ENCODE measurements at places on chromosomes 3 and 15.

DNA sequence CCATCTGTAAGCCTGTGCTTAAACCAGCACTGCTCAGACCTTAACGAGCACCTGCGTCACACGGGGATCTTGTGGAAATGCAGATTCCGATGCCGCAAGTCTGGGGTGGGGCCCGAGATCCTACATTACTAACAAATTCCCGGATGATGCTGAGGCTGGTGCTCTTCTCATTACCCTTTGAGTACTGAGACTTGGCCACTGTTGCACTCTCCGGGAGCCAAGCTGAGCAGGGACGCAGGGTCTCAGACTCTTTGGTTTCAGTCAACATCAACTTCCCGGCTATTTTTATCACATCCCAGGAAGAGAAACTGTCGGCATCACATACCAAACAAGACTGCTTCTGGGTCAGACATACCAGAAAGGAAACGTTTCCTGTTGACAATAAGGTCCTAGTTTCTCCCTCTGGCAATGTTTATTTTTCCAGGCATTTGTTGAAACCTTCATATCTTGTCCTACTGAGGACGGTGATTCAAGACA, 276.6 kb downstream of the SHQ1 start:
- no peak for DNase-seq

GRCh38 chr15:43218908-43219706, 1.7 kb downstream of the EPB42 start:
- no peak for DNase-seq

GRCh38 chr15:64500695-64501395, 40.5 kb downstream of the ZNF609 start:
- no peak for DNase-seq

DNA sequence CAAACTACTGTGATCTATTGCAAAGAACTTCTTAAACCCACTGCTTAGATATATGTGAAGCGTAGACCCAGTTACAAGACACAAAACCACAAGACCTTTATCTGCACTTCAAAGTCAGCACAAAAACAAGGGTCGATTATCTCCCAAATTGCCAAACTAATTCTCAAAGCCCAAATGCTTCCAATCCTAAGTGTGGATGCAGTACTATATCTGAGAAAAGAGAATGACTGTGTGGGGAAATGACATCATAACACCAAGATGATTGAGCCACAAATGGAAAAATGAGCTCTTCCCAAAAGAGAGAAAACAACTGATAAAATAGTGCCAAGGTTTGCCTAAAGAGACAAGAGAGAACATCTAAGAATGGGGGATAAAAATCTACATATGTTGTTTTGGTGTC, 86.2 kb downstream of the MEIS2 start:
- DNase-seq = no peak

DNA sequence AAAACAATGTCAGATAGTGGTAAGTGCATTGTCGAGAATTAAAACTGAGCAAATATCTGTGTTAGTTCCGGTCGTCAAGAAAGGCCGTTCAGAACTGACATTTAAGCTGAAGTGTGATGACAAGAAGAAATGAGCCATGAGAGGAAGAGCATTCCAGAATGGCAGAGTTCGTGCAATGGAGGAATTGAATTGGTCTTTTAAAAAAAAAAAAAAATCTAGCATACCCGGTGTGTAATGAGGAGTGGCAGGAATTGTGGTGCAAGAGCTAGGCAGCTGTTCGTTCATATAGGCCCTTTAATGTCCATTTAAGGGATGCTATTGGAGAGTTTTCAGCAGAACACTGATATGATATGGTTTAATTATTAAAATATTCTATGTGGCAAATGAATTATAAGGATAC, 2.6 kb upstream of the GBE1 start:
- DNase-seq = no peak

- DNase-seq = no peak
Measured at GRCh38 chr15:64474846-64475245, 14.5 kb downstream of the ZNF609 start.

DNA sequence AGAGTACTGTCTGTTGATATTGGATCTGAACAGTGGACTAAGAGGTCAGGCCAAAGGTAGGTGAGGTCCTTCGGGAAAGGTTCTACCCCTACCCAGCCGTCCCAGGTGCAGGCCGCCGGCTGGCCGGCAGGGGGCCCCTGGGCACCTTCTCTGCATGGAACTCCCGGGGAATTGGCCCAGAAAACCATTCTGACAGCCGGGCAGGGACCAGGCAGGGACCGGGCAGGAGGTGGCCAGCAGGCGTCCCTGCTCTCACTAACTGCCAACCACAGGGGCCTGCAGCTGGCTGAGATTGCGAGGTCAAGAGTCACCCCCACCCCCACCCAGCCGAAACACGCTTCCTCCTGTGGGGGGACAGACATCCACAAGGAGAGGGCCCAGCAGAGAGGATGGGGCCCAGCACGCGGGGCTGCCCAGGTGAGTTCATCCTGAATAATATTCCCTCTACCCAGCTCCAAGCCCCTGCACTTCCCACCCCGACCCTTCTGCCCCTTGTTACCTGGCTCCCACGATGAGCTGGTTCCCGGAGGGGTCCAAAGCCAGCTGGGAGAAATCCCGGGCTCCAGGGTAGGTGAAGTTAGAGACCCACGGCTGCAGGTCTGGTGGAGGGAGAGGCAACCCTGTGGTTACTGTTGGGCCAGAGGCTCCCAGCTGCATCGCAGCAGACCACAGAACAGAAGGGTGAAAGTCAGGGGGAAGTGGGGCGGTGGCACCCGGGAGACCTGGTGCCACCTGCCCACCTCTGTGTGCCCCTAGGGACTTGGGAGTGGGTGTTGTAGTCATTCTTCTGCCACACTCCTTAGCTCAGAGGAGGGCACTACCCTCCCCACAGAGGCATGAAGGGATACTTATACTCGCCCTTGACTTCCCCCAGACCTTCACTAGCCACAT, 84.4 kb downstream of the SEMA5B start:
- no peak for DNase-seq

- DNase-seq = no peak
Measured at GRCh38 chr15:68792901-68793766, 27.6 kb downstream of the ANP32A start.
